ENCODE measurements at places on chromosomes 6 and 20.

DNA sequence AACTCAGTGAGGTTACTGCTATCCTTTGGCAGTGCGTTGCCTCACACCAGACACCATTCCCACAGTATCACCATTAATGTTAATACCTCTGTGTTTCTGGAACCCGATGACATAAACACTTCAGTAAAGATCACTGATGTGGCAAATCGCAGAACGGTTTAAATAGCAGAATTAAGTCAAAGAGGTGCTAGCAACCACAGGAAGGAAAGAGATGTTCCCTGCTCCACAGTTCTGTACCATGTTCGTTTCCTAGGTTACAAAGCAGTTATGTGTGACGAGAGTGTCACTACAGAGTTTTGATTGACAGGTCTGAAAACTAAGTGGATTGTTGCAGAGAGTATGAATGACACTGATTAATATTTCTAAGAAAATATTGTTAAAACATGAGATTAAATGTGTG lies 272.3 kb downstream of the KHDRBS2 start:
- DNase-seq: no peak

DNA sequence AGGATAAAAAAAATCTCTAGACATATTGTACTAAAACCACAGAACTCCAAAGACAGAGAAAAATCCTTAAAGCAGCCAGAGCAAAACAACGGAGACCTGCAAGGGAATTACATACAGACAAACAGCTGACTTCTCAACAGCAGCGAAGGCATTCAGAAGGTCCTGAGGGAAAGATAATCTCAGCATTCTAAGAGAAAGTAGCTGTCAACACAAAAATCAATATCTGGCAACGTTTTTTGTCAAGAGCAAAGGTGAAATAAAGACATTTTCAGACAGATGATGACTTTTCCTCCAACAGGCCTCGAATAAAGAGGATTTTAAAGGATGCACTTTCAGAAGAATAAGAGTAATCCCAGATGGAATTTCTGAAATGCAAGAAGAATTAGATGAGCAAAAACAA lies 6.1 kb upstream of the SCGN start:
- no peak for DNase-seq

- DNase-seq: peak; percentile 22
Measured at GRCh38 chr6:23339268-23339667, 769.9 kb downstream of the HDGFL1 start.

GRCh38 chr6:150639823-150640331 lies 40.2 kb downstream of the PLEKHG1 start:
- DNase-seq: no peak

All from CMK (cell line).